Placental epithelial cell (primary cell): ENCODE measurements at places on chromosomes 3 and 15. TPM values are rescaled to one million over a fixed set of nuclear protein-coding genes. Genes with fewer than 3 reads are reported as not detected.

Gene RLBP1
- total RNA-seq = not detected in 2 replicates

Gene TLNRD1
- 14.9 and 28.1 TPM in 2 replicates for total RNA-seq

Gene NGLY1
- 19.3 and 24.3 TPM in 2 replicates for total RNA-seq

Gene CCDC54
- total RNA-seq = not detected in 2 replicates

Gene GNAT1
- not detected in 2 replicates for total RNA-seq

Gene GOLGA8M
- total RNA-seq = 1.3 TPM in 1 of 2 replicates, not detected in the other

Gene ECE2
- total RNA-seq = not detected in 2 replicates

Gene ELP6
- 23.6 and 38.9 TPM in 2 replicates for total RNA-seq

Gene IL17RB
- total RNA-seq = under 0.01 and 0.11 TPM in 2 replicates

Gene LMAN1L
- 0.11 TPM in 1 of 2 replicates, not detected in the other for total RNA-seq

Gene CHRM5
- total RNA-seq = under 0.01 and 0.11 TPM in 2 replicates

Gene SAMMSON
- not detected in 2 replicates for total RNA-seq

Gene HOMER2
- total RNA-seq = 9.7 and 11.4 TPM in 2 replicates

Gene WNT7A
- 2.0 and 6.8 TPM in 2 replicates for total RNA-seq

Gene SLCO3A1
- 5.5 and 6.6 TPM in 2 replicates for total RNA-seq

Gene RIOX2
- 52.2 and 67.3 TPM in 2 replicates for total RNA-seq

Gene TMEM202
- total RNA-seq = not detected in 2 replicates

Gene TMCO5A
- not detected in 2 replicates for total RNA-seq

Gene CPLX3
- total RNA-seq = not detected in 2 replicates

Gene AGTR1
- total RNA-seq = 0.79 and 29.2 TPM in 2 replicates

Gene RBPMS2
- not detected in 2 replicates for total RNA-seq

Gene ACKR2
- 58.5 and 83.1 TPM in 2 replicates for total RNA-seq

Gene GP5
- not detected in 2 replicates for total RNA-seq
